ENCODE measurements at places on chromosomes 2 and 18. TPM values are rescaled to one million over a fixed set of nuclear protein-coding genes. Genes with fewer than 3 reads are reported as not detected.

Gene TANC1
- total RNA-seq, result 0.31 TPM

Gene KCNG2
- not detected for total RNA-seq

Gene GLI2
- total RNA-seq, result 1.9 TPM

Gene FEZ2
- 22.8 TPM for total RNA-seq

Gene LRRC30
- not detected for total RNA-seq

Gene DOK6
- total RNA-seq, result not detected

Gene COLEC11
- total RNA-seq, result 0.77 TPM

Gene VWC2L
- total RNA-seq, result not detected

DNA sequence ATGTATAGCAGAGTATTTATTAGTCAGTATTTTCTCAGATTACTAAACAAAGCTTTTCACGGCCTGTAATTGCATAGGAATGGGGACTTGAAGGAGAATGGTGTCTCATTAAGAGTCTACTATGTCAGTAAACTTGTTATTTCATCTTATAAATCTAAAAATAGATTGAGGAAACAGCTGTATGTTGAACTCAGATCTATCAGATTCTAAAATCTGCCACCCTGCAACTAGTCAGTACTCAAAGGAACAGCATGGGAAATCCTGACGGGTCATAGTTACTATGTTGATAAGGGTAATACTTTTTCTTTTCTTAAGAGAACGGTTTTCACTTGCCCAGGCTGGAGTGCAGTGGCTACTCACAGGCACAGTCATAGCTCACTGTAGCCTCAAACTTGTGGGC, 70.2 kb upstream of the EMILIN2 start:
- H3K4me1 ChIP-seq, result peaks cover 3% of the 10 kb centered on the region
- peaks cover 42% of the 10 kb centered on the region for H3K36me3 ChIP-seq
- DNase-seq, result no peak

- no peak overlapping the region for H3K27ac ChIP-seq
- peaks cover 17% of the 10 kb centered on the region for H3K4me1 ChIP-seq
- no peak for DNase-seq
- H3K27me3 ChIP-seq, result peaks cover 8% of the 10 kb centered on the region
- peak overlapping the region; percentile 80 for H3K4me3 ChIP-seq
These were observed 750 bp upstream of the CCDC150 start for GRCh38 chr2:196638765-196639164.

DNA sequence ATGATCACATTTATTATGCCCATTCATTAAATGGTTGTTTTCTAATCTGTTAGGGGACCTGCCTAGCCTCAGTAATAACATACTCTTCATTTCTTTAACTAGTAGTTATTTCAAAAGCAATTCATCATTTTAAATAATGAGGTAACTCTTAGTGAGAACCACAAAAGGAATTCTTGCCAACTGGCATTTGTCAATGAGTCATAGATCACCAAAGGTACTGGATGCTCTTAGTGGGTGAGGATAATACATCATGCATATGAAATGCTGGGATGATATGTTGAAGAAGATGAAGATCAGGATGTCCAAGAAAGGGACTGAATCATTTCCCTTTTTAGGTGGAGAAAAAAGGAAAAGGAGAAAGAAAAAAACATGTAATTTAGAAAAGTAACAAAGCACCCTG, 826.2 kb upstream of the DDX18 start:
- H3K4me1 ChIP-seq, result no peaks in the 10 kb centered on the region
- H3K4me3 ChIP-seq, result no peak overlapping the region
- no peaks in the 10 kb centered on the region for H3K27me3 ChIP-seq

DNA sequence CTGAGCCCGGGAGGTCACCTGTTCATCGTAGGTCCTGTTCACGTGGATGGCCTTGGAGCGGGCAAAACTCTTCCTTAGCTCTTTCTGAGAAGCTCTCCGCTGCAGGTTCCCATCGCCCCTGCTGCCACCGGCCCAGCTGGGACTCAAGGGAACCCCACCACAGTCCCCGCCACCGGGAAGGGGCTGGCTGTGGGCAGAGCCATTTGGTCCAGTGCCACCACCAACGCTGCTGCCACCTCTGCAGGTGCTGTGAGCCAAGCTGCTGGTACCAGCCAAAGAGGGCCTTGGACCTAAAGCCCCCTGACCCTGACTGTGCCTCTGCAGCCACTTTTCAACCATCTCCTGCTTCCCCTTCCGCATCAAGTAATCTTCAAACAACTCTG, 586 bp downstream of the PDE11A start:
- H3K36me3 ChIP-seq, result no peaks in the 10 kb centered on the region
- DNase-seq, result no peak
- peak overlapping the region; percentile 73 for H3K4me3 ChIP-seq

DNA sequence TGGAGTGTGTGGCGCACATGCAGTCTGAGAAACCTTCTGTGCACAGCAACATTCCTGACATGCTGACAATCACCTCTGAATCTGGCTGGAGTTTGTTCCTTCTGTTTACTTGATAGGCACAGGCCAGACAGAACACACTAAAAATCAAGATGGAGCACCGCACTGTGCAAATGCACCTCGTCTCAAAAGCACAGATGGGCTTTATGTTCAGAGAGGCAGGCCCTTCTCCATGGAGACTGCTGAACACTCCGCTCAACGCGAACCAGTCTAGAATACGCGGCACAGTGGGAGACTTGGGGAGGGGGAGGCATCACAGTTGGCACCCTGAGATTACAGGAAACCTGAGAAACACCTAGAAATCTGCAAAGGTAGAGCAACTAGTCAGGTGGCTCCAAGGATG, 58.4 kb upstream of the DNMT3A start:
- no peak overlapping the region for H3K4me3 ChIP-seq
- H3K4me1 ChIP-seq, result peaks cover 27% of the 10 kb centered on the region
- H3K36me3 ChIP-seq, result peaks cover 1% of the 10 kb centered on the region

DNA sequence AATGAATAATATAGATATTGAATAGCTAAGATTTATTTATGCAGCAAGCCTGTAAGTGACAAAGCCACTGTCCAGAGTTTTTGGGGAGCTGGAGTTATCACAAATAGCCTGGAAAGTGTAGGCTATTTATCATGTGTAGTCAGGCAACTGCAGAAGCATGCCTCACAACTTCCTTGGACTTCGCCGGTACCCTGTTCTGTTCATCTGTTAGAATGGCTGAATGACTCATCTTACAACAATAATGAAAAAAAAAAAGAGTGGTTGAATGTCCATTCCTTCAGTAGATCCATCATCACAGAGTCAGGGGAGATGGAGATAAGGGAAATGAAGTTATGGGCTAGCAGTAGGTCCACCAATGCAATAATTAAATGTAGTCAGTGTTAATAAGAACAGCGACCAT, 24.0 kb upstream of the ATP5MC3 start:
- DNase-seq, result no peak
- no peaks in the 10 kb centered on the region for H3K4me1 ChIP-seq
- peaks cover 19% of the 10 kb centered on the region for H3K27me3 ChIP-seq
- no peaks in the 10 kb centered on the region for H3K36me3 ChIP-seq
- no peak overlapping the region for H3K27ac ChIP-seq
- no peak overlapping the region for H3K4me3 ChIP-seq

- no peaks in the 10 kb centered on the region for H3K36me3 ChIP-seq
- peaks cover 60% of the 10 kb centered on the region for H3K27me3 ChIP-seq
- peaks cover 5% of the 10 kb centered on the region for H3K4me1 ChIP-seq
- H3K27ac ChIP-seq, result no peak overlapping the region
These were observed 5.7 kb downstream of the RAMP1 start for GRCh38 chr2:237864940-237865622.

GRCh38 chr18:44826418-44827259, 146.0 kb downstream of the SETBP1 start:
- H3K4me3 ChIP-seq, result no peak overlapping the region
- H3K4me1 ChIP-seq, result peaks cover 6% of the 10 kb centered on the region
- H3K27ac ChIP-seq, result no peak overlapping the region
- H3K36me3 ChIP-seq, result no peaks in the 10 kb centered on the region

- no peak overlapping the region for H3K4me3 ChIP-seq
- H3K27me3 ChIP-seq, result no peaks in the 10 kb centered on the region
- peaks cover 4% of the 10 kb centered on the region for H3K4me1 ChIP-seq
- no peaks in the 10 kb centered on the region for H3K36me3 ChIP-seq
- DNase-seq, result no peak
These were observed 9.8 kb downstream of the HS6ST1 start for GRCh38 chr2:128308889-128309279.

All from activated naive CD8-positive, alpha-beta T cell treated with anti-CD3 and anti-CD28 coated beads, Interleukin-2, amount 10 ng/mL, durations not matched to agents 7 days and 5 days (primary cell).